ENCODE measurements at places on chromosomes 5 and 9. TPM values are rescaled to one million over a fixed set of nuclear protein-coding genes. Genes with fewer than 3 reads are reported as not detected.
A peak's percentile ranks its signal among the peaks of the same experiment; 100 is the strongest.

Gene PTGDS
- polyA plus RNA-seq = 1.7 TPM

Gene PDE6A
- polyA plus RNA-seq = not detected

Gene AP3B1
- 18.2 TPM for polyA plus RNA-seq

Gene ANP32B
- 70.4 TPM for polyA plus RNA-seq

DNA sequence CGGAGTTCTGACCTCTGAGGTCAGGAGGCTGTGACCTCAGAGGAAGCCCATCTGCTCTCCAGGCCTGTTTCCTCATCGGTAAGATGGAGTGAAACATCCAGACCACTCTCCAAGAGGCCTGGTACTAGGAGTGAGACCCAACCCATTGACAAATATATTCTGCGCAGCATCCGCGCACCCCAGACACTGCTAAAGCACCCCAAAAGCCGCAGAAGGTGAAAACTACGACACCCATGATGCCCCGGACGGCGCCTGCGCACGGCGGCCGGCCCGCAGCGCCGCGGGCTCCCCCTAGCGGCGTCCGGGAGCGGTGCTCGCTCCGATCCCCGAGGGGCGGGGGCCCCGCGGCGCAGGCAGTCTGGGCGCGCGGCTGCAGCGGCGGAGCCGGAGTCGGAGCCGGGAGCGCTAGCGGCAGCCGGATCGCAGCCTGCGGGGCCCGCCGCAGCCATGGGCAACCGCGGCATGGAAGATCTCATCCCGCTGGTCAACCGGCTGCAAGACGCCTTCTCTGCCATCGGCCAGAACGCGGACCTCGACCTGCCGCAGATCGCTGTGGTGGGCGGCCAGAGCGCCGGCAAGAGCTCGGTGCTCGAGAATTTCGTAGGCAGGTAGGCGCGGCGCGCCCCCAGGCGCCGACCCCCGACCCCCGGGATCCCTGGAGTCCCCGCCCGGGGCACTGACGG is at the start of gene DNM1:
Gene DNM1 (plus strand): TSS at position 356 of the 683 bp plus-strand sequence. CDS start 92 bp downstream, at position 448.
- DNase-seq = peak; percentile 76

GRCh38 chr9:90974016-90974415 is 172.4 kb downstream of the SYK start:
- no peak for DNase-seq

DNA sequence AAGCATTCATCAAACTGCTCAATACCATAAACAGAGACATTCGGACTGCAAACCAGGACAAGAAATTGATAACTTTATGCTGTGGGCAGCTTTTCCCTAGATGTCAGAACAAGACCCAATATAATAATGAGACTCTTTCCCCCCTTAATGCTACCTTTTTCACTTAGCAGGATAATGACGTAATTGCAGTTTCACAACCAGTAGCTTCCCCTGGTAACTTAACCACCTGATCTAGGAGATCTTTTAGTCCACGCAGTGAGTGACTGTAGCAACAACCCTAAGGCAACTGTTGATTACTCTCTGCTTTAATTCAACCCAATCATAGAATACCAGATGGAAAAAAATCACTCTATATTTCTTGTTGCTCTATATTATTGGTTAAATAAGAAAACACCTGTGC is 56.3 kb downstream of the APBA1 start:
- DNase-seq = no peak

- no peak for DNase-seq
Measured at GRCh38 chr5:8493176-8493575, 624.2 kb downstream of the MTRR start.

DNA sequence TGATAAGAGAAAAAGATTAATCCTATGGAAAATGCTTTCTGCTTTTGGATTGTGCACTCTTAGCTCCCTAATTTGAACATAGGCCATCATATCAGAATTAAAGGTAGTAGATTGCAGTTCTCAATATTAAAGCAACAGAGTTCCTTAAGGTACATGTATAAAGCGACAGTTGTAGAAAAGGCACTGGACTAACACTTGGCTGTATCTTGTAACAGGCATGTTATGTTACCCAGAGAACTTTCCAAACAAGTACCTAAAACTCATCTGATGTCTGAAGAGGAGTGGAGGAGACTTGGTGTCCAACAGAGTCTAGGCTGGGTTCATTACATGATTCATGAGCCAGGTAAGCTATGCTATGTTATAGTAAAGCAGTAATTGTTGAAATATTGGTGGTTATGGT is 3.3 kb upstream of the SECISBP2 start:
- DNase-seq = no peak

DNA sequence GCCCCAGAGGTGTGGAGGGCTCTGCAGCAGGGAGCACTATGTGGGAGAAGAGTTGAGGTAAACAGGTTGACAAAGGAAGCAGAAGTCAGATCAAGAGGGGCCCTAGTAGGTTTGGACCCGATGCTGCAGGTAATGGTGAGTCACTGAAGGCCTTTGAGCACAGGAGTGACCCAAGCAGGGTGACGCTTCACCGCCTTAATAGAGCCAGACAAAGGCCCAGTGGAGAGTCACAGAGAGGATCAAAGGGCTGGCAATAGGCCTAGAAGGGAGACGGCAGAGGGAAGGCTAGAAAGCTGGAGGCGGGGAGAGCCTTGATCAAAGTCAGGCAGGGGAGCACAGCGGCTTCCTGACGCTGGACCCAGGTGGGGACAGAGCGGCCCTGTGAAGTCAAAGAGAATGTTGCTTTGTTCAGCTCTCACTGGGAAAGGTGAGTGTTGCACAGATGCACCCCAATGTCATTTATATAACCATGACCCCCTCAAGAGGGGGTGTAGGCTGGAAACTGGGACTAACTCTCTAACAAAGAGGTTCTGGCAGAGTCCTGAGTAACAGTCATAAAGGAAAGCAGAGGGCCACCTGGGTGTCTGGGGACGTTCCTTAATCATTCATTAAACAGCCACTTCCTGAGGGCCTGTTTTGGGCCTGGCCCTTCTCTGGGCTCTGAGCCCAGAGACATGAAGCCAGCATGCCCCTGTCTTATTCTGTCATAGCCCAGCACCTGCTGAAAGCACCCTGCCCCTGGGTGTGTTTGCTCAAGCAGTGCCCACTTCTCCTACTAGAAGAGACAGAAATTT is 9.8 kb upstream of the CPLX2 start:
- no peak for DNase-seq

DNA sequence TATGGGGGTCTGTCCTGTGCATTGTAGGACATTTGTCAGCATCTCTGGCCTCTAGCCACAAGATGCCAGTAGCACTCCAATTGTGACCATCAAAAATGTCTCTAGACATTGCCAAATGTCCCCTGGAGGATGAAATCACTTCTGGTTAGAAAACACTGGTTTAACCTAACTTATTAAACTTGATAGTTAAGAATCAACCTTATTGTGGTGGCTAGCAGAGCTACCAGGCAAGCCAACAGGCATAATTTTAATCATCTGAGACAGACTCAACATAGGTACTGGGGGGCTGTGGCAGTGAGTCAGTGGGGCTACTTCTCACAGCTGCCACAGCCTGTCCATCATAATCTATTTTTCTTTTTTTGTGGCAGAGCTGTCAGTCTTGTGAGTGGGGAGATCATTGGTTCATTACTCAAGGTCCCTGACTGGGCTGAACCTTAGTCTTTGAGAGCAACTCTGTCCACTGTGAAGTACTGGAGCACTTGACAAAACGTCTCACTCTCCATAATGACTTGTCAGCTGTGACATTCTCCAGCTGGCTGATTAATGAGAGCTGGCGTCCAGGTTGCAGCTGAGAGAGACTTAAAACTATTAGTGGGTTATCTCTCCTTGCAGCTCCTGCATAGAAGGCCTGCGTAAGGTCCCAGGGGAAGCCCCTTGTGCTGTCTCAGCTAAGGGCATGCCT is 107.9 kb downstream of the DCP2 start:
- no peak for DNase-seq

GRCh38 chr9:78348848-78349247 is 51.9 kb downstream of the PSAT1 start:
- no peak for DNase-seq

DNA sequence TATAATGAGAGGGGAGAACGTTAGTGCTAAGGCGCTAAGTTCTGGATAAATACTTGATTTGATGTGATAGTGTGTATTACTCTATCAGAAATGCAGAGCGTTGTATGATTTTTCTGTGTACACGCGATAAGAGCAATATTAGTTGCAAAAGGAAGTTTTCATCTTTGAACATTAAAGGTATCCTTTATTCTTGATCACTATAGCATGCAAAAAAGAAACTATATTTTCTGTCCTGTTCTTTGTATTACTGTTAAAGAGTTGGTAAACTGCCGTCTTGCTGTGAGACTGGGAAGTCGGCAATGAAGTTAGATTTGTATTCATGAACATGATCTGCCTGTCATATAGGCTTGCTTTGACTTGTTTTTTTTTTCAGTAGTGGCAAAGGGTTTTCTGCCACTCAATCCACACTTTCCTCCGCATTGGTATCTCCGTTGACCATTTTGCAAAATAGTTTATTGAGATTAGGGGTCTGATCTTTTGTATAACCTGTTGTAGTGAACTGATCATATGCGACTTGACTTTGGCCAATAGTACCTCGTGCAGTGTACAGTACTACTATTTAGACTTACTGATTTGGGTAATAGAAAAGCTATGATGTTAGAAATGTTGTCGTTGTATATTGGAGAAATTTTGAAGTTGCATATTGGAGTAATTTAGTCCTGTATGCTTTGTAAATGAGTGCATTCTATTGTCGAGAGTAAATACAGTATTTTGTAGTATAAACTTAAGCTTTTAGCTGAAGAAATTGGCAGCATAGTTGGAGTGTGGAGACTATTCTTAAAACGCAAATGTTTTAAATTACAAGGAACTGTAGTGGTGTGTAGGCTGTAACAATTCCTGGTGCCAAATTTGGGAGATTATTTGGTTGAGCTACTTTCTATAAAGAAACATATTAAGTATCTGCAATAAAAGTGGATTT is 1.7 kb downstream of the DENND4C start:
- no peak for DNase-seq

DNA sequence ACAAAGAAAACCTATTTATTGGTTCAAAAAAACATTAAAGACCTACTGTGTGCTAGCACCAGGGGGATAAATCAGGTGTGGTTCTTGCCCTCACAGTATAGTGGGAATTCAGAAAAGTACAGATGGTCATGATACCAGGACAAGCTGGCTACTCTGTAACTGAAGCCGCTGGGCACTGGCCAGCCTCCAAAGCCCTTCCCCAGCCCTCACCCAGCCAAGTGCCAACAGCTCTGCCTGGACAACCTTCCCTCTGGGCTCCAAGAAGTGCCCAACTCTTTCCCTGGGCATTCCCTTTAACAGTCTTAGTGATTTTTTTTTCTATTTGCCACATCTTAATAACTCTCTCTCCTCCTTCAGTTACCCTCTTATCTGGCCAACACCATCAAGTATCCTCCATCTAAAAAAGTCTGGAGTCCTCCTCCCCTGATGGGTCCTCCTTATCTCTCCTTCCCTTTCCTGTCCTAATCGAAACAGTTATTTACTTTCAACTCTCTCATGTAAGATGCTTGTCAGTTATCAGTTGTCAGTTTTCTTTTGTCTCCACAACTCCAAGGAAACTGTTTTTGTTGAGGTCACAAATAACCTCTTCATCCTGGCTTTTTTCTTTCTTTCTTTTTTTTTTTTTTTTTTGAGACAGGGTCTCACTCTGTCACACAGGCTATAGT is 13.3 kb upstream of the SEPTIN8 start:
- no peak for DNase-seq

DNA sequence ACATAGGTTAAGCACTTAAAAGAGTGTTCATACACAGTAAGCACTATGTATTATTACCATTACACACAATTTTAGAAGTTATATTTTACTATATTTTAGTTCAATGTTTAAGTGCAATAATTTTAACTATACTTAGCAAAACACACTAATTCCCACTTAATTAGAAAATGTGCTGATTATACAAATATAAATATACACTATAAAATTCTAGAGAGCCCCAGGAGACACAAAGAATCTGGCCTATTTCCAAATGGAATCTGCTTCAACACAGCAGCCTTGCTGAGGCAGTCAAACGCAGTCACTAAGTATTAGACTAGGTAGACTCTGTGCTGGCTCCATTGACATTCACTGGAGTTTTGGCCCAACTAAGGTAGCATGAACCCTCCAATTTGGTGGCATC is 160.9 kb downstream of the CETN3 start:
- no peak for DNase-seq

- DNase-seq = no peak
Measured at GRCh38 chr5:134625559-134625958, 7.1 kb downstream of the SAR1B start.

DNA sequence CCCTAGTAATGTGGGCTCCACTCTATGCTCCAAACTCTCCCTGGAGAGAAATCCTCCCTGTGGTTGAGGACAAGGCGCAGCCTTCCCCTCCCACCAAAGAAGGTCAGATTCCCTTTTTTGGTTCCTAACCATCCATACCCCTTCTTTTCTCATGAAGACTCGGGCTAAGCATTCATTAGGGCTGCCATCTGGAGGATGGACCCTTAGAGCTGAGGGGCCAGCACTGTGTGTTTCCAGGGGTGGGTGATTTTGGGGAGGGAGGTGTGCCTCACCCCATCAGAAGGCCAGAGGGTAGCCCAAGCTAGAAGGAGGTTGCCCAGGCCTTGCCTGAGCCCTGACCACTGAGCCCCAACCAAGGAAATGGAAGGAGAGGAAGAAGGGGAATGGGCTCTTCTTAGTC is 36.8 kb downstream of the TGFBI start:
- DNase-seq = no peak

DNA sequence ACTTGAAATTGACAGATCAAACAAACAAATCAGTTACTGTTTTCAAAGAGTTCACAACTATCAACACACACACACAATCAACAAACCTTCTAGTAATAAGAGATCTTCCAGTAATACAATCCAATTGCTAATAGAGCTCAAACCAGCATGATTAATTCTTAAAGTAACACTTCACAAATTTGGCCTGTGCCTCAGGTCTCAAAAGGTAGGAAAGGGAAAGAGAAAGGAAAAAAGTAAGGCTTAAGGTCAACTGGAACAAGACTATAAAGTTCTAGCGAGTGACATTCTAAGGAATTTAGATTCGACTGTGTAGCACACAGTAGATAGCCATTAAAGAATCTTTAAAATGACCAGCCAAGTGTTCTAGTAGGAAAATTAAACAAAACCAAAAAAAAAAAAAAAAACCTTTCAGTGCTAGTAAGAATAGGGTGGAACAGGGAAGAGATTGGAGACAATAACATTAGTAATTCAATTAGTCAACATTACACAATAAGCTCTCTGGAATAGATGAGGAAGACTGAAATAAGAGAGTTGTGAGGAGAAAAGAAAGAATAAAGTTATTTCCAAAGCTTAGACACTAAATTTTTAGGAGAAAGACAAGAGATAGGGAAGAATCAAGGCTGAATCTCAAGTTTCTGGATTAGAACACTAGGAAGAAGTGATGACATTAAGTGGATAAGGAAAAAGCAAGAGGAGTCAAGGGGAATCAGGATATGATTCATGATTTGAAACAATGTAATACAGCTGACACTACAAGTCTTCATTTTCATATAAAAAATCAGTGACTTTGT is 86.1 kb downstream of the FBXL17 start:
- no peak for DNase-seq

Measured in CD4-positive, alpha-beta memory T cell (primary cell).